ENCODE measurements at places on chromosomes 5 and 9. TPM values are rescaled to one million over a fixed set of nuclear protein-coding genes. Genes with fewer than 3 reads are reported as not detected.

Gene POU4F3
- total RNA-seq, result not detected

Gene ZDHHC21
- 2.3 TPM for total RNA-seq

Gene MEIKIN
- total RNA-seq, result not detected

Gene BARHL1
- not detected for total RNA-seq

Gene PCDHAC1
- total RNA-seq, result 0.11 TPM

Gene YTHDC2
- 22.9 TPM for total RNA-seq

Gene FREM1
- total RNA-seq, result not detected

Gene NR2F1-AS1
- total RNA-seq, result not detected

Gene NTRK2
- under 0.01 TPM for total RNA-seq

DNA sequence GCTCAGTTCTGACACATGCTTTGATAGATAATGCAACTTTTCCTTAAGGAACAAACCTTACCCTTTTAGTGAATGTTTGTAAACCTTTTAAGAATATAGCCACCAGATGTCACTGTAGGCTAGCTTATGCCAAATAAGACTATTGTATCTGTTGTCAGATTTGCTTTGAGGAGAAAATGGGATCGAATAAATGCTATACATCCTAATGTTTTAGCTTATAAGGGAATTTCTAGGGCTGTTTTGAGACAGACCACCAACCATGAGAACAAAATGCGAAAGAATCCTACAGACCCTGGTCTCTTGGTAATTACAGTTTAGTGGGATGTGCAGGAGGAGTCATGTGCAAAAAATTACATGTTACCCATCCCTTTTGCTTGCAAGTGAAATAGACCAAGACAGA is 127.6 kb upstream of the NMUR2 start:
- DNase-seq, result no peak

GRCh38 chr5:128197896-128198522 is 114.4 kb downstream of the SLC12A2 start:
- no peak for DNase-seq

DNA sequence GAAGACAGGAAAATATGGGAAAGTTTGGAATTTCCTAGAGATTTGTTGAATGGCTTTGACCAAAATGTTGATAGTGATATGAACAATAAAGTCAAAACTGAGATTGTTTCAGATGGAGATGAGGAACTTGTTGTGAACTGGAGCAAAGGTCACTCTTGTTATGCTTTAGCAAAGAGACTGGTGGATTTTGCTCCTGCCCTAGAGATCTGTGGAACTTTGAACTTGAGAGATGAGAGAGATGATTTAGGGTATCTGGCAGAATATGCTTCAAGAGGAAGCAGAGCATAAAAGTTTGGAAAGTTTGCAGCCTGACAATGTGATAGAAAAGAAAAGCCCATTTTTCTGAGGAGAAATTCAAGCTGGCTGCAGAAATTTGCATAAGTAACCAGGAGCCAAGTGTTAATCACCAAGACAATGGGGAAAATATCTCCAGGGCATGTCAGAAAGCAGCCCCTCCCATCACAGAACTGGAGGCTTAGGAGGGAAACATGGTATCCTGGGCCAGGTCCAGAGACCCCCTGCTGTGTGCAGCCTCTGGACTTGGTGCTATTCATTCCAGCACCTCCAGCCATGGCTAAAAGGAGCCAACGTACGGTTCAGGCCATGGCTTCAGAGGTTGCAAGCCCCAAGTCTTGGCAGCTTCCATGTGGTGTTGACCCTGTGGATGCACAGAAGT is 114.3 kb upstream of the STARD4 start:
- no peak for DNase-seq

DNA sequence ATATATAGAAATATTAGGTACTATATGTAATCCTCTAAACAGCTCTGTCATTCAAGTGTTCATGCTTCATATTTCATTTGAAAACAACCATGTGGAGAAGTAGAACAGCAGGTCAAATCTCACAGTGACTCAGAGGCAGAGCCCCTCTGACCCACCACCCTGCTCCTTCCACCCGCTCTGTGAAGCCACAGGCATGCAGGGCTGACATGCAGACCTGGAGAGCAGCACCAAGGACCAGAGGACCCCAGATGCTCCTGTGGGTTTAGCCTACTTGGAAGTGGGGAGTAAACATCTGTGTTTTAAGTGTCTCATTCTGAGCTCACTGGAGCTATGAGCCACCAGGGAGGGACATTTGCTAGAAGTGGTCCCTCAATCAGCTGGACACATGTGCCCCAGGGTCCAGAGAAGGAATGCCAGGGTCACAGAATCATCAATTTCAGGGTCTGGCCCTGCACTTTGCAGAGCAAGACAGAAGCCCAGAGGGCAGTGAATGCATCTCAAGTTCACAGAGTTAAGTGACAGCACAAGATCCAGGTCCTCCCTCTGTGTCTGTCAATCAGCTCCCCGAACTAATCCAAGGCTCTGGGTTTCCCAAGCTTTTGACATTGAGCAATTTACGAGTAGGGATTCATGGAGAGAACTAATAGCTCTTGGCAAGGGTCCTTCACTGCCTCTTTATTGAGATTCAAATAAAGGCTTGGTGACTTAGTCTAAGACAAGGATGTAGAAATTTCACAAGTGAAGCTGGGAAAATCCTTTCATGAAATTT is 441.1 kb downstream of the SEMA5A start:
- no peak for DNase-seq

- no peak for DNase-seq
Measured at GRCh38 chr5:179170606-179171005, 110.4 kb downstream of the ZNF354C start.

DNA sequence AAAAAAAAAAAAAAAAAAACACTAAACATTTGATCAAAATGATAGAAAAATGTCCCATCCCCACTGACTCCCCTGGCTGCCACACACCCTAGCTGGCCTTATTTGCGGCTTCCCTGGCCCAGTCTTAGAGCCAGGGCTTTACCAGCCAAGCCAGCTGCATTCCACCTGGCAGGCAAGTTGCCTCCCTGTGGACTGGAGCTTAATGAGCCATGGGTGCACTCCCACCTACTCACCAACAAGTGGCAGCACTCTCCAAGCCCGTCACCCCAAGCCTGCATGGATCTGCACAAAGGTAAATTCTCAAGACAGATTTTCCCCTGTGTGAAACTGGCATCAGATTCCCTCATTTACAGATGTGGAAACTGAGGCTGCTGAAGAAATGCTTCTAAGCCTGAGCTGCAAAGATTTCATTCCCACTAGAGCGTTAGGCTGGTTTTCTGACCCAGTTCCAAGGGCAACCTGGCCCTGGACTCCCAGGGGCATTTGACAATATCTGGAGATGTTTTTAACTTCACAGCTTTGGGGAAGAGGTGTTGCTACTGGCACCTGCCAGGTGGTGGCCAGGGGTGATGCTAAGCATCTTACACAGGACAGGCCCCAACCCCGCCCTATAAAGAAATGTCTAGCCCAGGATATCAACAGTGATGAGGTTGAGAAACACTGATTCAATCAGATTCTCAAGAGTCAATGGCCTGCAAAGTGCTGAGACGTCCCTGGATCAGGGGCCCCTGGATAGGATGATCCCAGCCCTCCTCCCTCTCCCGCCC is 21.9 kb upstream of the VDAC1 start:
- DNase-seq, result peak; percentile 60

DNA sequence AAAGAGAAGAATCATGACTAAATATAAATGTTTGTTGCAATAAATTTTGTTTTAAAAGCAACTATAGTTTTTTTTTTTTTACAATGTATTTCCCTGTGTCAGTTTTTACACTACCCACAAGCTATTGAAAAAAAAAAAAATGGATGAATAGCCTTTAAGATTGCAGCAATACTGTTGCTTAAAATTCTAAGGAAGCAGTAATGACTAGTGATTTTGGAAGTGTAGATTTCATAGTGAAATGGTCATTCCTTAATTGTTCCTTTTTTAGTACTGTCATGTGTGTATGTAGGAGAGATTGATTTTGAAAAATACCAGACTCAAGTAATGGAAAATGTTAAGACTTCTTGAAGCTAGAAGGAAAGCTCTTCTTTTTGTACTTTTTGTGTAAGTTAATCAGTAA is 53.1 kb downstream of the NDUFS4 start:
- DNase-seq, result no peak

DNA sequence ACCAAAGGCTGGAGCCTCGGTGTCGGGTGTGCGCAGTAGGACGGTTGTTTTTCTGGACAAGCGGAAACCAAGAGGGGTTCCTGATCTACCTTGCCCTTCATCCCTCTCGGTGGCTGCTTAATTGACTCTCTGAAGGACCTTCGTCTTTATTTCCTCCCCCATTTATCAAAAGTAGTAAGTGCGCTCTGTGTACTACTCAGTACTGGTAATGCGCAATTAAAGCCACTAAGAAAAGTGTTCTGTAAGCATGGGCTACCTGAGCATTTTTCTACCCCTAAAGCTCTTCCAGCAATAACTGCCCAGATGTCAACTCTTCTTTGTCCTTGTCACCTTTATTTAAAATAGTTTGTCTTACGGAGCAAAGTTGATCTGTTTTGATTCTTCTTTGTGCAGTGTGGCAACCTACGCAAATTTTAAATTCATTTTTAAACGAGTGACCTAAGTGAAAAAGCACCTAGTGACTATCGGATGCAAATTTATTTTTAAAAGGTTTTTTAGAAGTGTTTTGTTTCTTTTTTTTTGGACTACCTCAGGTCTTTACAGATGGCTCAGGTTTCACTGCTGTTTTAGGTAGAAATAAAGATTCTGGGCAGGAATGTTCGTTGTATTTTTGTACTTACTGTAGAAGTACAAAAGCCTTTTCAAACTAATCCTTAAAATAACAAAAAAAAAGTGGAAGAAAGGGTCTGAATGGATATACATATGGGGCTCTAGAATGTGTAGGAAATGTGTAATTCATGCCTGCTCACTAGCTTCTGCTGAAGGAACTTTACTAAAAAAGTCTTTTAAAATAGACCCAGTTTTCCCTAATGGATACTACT is 2.0 kb downstream of the JMY start:
- DNase-seq, result no peak

- DNase-seq, result no peak
Measured at GRCh38 chr5:172167895-172168294, 20.1 kb downstream of the STK10 start.

- no peak for DNase-seq
Measured at GRCh38 chr9:102832814-102833213, 162.3 kb upstream of the CYLC2 start.

DNA sequence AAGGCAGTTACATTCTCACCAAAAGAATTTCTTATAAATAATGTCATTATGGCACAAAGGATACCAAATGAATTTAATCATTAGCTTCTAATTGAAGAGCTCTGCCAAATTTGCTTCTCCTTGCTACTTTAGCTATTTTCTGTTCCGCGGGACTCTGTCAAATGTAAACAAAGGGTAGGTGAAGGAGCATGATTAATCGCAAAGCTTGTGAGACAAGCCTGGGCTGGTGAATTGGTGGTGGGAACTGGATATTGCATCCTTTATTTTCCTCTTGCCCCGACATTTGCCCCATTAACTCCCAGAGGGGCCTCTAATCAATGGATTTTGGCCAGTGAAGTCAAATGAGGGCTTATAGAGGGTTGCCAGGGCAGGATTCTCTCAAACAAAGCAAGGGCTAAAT is 234.2 kb upstream of the RFX3 start:
- DNase-seq, result peak; percentile 65

DNA sequence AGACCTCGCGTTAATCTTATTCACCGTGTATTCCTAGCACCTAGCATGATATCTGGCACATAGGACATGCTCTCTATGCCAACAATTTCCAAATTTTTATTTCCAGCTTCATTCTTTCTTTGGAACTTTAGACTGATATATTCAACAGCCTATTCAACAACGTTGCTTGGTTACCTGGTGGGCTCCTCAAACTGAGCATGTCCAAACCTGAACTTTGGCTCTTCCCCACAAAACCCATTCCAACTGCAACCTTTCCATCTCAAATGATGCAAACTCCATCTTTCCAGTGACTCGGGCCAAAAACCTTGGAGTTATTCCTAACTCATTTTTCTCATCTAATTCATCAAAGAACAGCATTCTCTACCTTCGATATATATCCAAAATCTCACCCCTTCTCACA is 525.2 kb downstream of the AGTPBP1 start:
- DNase-seq, result no peak

DNA sequence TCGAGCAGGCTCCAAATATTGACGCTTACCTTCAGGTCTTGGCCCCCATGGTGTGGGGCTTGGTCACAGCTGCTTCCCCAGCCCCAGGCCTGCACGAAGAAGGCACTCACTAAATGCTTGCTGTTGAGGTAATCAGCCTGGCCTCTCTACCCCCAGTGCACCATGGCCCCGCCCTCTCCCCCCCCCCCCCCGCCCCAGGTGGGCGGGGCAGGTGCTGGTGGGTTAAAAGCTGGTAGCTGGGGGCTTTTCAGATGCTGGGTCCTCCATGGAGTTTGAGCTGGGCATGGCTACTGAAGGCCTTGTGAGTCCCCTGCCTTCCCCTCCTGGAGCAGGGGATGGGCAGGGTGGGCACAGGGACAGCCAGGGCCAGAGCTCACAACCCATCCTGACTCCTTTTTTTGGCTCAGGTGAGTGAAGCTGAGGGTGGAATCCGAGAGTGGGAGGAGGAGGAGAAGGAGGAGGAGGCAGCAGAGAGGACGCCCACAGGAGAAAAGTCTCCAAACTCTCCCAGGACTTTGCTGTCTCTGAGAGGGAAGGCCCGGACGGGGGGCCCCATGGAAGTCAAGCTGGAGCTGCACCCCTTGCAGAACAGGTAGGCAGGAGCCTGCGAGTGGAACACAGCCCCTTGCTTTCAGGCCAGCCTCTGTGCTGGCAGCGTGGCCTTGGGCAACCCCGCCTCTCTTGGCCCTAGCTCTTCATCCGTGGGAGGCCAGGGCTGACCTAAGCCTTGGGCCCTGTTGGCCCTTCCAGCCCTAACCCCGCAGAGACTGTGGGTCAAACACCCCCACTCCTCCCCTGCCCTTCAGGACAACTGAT is 4.4 kb upstream of the TSPAN17 start:
- no peak for DNase-seq

GRCh38 chr9:30630459-30630858 is 1754.0 kb upstream of the ACO1 start:
- no peak for DNase-seq

DNA sequence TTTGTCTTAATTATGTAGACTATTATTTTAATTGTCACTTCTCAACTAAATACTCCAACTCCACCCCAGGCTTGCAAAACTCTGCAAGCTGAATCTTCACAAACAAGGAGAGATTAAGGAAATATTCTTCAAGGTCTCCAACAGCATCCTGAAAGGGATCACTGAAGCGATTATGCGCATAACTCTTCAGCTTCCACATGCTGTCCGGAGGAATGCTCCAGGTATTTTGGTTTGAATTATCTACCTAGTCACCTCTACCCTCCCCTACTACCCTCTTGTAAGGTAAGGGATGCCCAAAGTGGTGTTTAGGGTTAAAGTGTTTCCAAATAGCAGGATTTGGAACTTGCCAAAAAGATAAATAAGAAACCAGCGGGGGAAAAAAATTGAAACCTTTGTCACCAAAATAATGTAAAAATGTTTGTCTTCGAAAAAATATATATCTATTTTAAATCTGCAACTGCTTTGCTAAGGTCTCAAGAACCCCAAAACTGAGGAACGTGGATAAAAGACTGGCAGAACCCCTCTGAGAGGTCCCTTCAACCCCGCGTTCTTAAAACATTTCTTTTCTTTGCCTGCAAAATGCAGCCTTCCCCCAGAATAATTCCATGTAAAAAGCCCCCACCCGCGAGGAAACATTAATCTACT is 11.6 kb downstream of the PTCH1 start:
- DNase-seq, result no peak

GRCh38 chr9:95880021-95880690 is 4.7 kb downstream of the ERCC6L2 start:
- no peak for DNase-seq

All from foreskin keratinocyte (primary cell).